ENCODE measurements at places on chromosomes 16 and 17.

GRCh38 chr16:19329932-19330331 lies 44.4 kb downstream of the CLEC19A start:
- DNase-seq: no peak

DNA sequence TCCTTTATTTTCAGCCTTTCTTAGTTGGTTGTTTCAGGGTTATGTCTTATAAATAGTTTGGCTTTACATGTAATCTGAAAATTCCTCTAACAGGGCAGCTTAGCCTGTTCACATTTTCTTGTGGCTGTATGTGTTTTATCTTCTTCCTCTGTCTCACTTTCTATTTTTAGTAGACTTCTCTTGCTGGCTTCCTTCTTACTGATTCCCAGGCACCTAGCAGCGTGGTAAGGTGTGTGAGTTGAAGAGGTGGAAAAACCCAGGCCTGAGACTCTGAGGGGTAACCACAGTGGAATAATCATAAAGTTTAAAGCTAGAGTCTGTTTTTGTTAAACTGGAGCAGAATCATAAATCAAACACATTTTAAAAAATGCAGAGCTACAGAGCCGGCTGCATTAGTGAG lies 190.9 kb downstream of the LGALS9B start:
- DNase-seq: no peak

- DNase-seq: no peak
Observed at GRCh38 chr16:64250866-64251265, 871.0 kb downstream of the CDH11 start.

DNA sequence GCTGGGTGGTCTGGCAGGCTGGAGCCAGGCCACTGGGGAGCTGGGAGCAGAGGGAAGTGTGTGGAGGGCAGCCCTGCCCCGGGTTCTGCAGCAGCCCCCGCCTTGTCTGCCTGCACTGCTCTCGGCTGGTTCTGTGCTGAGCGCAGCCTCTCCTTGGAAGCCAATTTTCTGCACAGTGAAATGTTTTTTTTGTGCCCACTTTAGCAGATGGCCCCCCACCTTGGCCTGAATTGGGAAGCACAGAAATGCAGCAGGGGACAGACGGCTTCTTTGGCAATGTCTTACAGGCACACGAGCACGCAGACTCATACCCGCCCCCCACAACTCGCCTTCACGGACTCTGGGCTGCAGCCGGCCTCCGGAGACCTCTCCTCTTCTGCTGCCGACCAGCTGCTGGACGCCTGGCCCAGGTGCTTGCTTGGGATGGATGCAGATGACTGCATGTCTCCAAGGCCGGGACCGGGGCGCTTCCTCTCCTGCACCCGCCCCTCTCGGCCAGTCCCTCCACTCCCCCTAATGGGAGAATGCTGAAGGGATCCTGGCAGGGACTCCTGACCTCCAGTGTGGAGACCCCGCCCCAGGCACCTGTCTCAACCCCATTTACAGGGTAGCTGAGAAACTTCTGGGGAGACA lies 14.8 kb downstream of the NPTX1 start:
- no peak for DNase-seq
